ENCODE measurements at places on chromosomes 16 and 17.

GRCh38 chr17:66331038-66331816, 28.8 kb downstream of the PRKCA start:
- DNase-seq = no peak

DNA sequence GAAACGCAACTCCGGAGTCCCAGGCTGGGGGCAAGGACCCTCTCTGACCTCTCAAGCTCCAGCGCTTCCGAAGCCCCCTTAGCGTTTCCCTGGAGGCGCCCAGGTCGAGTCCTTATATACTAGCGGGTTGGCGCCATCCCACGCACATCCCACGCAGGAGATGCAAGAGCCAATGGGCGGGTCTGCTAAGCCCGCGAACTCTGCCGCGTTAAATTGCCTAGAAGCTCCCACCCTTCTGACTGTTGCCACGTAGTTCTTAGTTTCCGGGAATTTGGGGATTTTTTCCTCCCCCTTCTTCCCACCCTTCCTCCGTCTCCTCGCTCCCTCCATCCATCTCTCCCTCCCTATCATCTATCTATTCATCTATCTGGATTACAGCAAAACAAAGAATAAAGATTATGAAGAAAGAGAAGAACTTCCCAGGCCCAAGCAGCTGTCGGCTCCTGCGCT, at the start of gene SLFN11:
Gene SLFN11 (minus strand): TSS at position 88 of the 450 bp plus-strand sequence. CDS start 9,814 bp downstream, outside the sequence.
- DNase-seq = peak; percentile 89

DNA sequence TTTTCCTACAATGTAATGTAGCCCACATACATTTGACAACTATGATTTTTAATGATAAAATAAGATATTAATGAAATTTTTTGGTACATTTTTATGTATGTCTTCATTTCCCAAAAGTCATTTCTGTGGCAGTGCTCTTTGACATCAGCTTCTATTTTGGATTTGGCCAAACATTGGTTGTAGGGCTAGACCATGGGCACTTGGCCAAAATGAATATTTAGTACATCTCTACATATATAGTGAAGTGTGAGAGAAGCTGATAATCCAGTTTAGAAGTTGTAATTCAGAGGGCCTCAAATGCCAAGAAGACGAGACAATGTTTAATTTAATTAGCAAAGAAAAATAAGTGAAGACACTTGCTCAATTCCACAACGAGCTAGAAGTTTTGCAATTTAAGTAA, 724.9 kb upstream of the SOX9 start:
- DNase-seq = no peak

DNA sequence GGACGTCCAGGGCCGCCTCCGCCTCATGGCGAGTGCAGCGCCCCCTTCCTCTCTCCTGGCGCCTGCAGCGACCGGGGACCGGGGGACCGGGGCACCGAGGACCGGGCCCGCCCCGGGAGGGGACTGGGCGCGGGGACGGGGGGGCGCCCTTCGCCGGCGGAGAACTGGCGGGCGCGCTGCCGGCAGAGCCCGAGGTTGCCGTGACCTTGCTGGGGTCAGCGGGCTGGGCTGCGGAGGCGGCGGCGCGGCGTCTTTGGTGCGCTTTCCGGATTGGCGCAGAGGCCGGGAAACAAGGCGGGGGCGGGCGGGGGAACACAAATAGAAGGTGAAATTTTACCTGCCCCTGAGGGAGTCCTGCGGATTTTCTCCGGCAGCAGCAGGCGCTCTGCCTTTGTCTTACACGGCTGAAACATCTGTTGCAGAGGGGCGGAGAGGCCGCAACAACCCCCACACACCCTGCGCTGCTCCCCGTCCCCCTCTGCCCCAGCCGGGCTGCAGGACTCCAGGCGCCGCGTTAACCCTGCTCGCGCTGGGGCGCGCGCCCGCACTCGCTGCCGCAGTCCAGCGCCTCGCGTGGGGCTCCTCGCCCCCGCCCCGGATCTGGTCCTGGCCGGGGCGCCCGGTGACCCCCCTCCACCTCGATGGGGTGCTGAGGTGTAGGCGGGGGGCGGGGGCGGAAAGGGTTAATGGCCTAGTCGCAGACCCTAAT, 53.5 kb downstream of the SREBF1 start:
- peak; percentile 41 for DNase-seq

Measured in common myeloid progenitor, CD34-positive (primary cell).